ENCODE measurements at places on chromosomes 5 and 9.

DNA sequence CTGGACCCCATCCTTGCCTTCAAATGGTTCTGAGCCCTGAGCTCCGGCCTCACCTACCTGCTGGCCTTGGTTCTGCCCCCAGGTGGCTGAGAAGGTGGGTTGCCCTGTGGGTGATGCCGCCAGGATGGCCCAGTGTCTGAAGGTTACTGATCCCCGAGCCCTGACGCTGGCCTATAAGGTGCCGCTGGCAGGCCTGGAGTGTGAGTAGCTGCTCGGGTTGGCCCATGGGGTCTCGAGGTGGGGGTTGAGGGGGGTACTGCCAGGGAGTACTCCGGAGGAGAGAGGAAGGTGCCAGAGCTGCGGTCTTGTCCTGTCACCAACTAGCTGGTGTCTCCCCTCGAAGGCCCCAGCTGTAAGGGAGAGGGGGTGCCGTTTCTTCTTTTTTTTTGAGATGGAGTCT, 5.2 kb downstream of the CEL start:
- no peak for DNase-seq

- no peak for DNase-seq
Observed at GRCh38 chr9:27181381-27181780, 72.4 kb downstream of the TEK start.

DNA sequence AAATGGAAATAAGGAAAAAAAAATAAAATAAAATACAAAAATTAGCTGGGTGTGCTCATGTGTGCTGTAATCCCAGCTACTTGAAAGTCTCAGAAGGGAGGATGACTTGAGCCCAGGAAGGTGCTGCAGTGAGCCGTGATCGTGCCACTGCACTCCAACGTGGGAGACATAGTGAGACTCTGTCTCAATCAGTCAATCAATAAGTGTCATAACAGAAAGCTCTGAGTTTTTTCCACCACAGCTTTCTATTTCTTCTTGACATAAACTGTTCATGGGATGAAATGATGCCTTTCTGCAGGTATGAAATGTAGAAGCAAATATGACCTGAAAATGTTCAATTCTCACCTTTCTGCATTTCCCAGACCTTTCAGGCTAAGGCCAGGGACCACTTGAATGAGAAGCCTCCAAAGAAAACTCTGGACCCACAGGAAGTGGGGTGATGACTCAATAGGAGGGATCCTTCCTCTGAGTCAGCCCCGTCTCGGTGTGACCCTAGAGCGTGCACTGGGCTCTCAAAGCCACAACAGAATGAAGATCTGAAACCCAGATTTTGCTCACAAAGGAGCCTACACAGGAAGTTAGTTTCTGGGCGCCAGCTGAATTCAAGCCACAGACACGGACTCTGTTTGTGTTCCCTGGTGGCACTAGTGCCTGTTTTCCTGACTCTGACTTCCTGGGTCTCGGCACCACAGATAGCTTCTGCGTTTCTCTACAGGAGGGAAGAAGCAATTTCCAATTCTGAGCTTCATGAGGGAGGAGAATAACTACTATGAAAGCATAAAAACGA, 62.0 kb downstream of the ANKH start:
- peak; percentile 49 for DNase-seq

DNA sequence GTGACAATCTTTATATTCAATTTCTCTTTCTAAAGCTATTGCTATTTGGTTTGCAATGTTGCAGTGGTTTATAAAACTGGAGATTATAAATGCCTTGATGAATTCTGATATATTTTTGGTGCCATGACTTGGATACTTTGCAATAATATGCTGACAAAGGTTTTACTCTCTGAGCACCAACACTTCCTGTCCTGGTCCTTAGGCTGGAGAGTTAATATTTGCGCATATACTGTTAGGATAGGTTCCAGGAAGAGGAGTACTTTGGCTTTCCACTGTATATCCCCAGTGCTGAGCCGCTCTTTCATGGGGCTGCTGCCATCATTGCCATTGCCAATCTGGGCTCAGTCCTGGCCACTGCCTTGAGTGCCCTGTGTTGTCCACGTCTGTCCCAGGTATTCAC, 139.6 kb downstream of the ZCCHC7 start:
- DNase-seq = no peak

DNA sequence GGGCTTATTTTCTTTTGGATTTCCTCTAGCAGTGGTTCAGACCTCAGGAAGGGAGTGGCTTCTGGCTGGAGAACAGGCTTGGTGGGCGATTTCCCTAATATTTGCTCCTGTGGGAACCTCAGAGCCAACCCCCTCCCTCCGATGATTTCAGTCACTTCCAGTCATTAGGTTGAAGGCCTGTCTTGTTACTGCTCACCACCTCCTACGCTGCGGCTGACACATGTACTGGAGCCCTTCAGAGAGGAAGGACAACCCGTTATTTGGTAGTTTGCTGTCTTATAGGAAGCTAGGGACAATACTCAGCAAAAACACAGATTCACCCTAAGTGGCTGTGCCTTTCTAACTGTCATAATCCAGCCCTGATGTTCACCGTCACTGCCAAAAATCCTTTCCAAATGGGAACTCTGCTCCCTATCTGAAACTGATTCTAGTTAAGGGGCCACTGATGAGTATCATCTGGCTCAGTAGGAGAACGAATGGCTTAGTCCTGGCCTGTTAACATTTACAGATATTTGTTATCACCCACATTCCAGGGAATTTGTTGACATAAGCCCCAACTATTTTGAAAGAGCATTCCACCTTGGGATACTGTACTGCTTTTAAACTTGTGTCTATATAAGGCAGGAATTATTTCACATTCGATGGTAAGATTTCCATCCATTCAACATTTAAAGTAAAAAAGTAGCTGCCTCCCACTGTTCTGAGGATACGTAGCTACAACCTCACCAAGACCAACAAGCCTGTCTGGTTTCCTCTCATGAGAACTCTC, 29.3 kb upstream of the ANKH start:
- DNase-seq = no peak

DNA sequence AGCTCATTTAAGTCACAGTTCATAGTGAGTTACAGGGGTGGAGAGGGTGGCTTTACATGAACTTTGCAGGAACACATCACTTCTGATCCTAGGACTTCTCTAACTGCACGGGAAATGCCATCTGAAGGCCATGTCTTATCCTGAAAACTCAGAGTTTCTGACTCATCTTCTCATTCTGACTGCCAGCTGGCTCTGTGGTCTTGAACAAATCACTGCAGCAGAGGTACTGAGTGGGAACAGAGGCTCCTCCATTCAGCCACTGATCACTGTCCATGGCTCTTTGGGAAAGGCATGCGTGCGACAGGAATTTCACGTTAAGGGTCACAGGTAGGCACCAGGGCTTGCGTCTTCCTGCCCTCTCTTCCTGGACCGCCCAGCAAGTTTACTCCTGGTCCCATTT, 114.6 kb upstream of the LRRTM2 start:
- DNase-seq = no peak

GRCh38 chr9:113943112-113944009, 67.3 kb downstream of the ZNF618 start:
- no peak for DNase-seq

GRCh38 chr5:158709279-158709678, 390.4 kb downstream of the EBF1 start:
- no peak for DNase-seq

GRCh38 chr9:128397831-128398230, 22.8 kb upstream of the CERCAM start:
- DNase-seq = no peak

DNA sequence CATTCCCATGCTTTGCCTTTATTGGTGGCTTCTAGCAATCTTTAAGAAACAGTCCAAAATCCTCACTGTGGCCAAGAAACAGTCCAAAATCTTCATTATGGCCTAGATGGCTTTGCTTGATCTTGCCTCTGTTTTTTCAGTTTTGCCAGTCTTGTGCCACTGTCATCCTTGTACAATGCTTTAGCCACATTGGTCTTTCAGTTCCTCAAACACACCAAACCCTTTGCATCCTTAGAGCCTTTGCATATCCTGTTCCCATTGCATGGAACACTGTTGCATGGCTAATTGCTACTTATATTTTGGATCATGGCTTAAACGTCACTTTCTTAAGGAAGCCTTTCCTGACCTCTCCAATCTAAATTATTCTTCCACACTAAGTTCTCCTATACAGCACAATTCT, 22.1 kb downstream of the MRRF start:
- DNase-seq = no peak

- DNase-seq = no peak
Observed at GRCh38 chr9:133581011-133581410, 28.2 kb downstream of the FAM163B start.

DNA sequence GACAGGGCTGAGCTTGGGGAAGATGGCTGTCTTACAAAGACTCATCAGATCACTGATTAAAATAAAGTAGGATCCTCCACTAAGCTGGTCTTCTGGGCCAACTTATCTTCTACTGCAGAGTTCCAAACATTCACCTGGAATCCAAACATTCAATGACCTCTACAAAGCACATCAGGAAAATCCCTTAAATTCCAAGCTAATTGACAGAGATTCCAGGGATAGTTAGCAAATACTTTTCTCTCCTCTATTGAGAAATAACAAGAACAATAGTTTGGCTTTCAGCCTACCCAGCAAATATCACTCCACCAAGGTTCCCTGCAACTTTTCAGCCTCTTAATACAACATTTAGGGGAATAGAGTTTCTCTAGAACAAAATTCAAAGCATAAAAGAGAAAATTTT, 140.6 kb upstream of the LIFR start:
- DNase-seq = no peak

GRCh38 chr5:157109744-157110143, 900 bp upstream of the HAVCR2 start:
- no peak for DNase-seq

DNA sequence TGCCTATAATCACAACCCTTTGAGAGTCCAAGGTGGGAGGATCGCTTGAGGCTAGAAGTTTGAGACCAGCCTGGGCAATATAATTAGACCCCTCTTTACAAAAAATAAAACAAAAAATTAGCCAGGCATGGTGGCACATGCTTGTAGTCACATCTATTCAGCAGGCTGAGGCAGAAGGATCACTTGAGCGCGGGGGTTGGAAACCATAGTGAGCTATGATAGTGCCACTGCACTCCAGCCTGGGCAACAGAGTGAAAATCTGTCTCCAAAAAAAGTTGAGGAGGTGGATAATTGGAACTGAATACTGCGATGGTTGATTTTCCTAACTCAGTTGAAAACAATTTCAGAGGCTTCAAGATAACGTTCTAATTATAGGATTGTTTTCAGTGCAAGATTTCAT, 52.6 kb downstream of the EDIL3 start:
- DNase-seq = no peak

- DNase-seq = no peak
Observed at GRCh38 chr9:15180124-15180523, 126.9 kb downstream of the TTC39B start.

DNA sequence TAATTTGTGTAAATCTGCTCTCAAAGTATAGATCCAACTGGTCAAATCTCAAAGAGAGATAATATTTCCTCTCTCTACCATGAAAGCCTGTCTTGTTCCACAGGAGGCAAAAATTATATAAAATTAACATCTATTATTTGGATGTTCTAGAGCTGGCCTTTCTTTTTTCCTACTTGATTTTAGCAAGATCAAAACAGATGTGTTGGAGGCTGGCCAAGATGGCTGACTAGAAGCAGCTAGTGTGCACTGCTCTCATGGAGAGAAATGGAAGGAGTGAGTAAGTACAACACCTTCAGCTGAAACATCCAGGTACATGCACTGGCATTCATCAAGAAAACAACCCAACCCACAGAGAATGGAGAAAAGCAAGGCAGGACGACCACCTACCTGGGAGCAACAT, 298.6 kb upstream of the SLC24A2 start:
- DNase-seq = no peak

DNA sequence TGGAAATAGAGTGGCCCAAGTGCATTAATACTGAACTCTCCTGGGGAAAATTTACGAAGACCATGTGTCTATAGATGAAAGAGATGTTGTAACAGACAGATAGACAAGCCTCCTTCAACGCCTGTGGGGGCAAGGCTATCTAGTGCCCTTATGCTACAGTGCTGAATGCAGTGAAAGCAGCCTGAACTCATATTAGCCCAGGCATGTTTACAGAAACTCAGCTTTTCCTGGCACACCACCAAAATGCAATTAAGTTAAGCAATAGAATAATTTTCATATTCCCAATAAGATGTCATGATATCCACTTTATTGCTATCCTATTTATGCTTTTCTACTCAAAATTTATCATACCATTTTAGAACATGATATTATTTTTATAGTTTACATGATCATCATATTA, 277.0 kb downstream of the DIRAS2 start:
- DNase-seq = no peak

All from stimulated activated CD8-positive, alpha-beta memory T cell treated with anti-CD3 and anti-CD28 coated beads, Interleukin-7, amount 100 ng/mL, for 24 hours (primary cell).